D721Med (cell line): ENCODE measurements at places on chromosomes 16 and 17.

DNA sequence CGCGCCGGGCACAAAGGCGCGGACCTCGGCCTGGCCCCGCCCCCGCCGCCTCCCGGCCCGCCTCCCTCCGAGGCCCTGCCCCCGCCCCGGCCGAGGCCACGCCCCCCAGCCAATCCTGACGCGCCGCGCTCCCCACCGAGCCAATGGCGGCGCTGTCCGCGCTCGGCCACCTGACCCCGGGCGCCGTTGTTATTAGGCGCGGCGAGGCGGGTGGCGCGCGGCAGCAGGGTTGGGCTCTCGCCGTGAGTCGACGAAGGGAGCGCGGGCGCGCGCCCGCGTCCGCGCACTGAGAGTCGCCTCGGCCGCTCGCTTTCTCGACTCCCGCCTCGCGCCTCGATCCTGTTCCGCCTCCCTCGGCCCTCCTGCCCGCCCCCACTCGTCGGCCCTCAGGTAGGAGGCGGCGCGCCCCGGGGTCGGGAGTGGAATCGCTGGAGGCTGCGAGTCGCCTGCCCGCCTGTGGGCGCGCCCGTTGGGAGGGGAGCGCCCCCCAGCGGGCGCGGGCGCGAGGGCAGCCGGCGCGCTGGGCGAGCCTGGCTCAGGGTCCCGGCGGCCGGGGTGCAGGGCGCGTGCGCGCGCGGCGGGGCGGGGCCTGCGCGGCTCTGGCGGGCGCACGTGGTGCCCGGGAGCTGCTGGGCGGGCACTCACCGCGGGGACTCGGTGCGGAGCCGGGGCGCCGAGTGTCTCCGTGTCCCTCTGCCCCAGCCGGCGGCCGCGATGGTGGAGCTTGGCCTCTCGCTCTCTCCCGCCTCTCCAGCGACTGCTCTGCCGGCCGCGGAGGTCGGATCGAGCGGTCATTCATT, 405 bp upstream of the CBLN1 start:
- peak; percentile 63 for DNase-seq

DNA sequence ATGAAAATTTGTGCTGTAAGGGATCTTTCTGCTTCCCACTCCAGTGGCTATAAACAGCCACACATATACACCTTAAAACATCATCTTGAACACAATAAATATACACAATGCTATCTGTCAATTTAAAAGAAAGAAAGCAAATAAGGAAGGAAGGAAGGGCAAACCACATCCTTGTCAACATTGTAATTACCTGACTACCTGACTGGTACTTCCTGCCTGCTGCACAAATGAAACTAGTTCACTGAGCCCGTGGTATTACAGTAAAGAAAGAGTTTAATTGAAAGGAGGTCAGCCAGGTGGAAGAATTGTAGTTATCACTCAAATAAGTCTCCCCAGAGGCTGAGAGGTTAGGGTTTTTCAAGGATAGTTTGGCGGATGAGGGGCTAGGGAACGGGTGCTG, 344.4 kb upstream of the ASIC2 start:
- no peak for DNase-seq

DNA sequence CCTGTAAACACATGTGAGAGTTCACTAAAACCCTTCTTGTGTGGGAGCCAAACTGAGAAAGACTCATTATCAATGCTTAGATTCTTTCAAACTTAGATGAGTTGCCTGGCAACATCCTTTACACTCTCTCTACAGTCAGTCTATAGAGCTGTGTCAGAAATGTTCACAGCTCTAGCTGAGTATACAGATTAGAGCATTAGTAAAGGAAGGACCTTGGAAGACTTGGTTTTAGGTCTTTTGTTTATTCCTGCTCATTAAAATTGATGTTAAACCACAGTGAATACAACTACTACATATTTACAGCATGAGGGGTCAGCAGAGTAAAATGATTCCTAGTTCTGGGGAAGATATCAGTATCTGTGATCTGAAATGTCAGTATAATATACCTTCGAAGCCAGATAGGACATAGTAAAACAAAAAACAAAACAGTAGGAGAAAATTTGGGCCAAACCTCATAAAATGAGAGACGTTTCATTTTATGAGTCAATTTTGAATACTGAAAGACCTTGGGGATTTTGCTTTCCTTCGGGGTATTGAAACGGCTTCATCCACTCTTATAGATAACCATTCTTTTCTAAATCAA, 186.0 kb downstream of the TANC2 start:
- DNase-seq: no peak

GRCh38 chr16:23324727-23325126, 22.6 kb downstream of the SCNN1B start:
- DNase-seq: no peak

- DNase-seq: no peak
Measured at GRCh38 chr17:33124871-33125551, 133.4 kb downstream of the SPACA3 start.

DNA sequence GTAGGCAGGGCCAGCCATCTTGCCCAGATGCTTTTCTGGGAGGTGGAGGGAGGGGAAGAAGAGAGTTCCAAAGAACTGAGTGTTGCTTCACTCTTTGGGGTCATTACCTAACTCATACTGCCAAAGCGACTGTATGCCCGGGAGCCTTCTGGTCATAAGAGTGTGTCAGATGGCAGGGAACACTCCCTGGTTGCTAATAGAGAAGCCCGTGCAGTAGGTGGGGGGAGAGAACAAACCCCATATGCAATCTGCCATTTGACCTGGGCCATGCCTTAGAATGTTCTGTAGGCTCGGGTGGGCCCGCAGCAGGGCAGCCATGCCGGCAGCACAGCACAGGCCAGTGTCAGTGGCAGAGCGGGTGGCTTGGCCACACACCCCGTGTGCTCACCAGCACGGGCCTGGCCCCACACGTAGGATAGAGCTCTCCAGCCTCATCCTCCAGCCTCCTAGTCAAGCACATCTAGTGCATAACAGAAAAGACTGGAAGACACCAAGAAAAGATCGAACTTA, 120.5 kb downstream of the SOCS1 start:
- DNase-seq: no peak

DNA sequence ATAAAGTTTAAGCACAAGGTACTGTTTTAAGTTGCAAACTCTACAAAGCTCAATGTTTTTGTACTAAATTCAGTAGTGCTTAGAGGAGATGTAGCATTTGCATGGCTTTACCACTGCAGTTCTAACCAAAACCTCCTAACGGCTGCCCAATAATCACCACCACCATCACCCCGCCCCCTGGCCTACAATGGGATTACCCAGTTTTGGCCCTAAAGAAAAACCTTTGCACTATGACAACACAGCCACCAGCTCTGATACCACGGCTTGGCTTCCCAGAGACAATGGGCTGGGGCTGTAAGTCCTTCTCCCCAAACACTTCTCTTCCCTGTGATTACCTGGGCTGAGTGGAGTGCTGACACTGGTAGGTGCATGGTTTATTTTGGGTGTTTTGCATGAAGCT, 58.4 kb upstream of the MTMR4 start:
- no peak for DNase-seq

DNA sequence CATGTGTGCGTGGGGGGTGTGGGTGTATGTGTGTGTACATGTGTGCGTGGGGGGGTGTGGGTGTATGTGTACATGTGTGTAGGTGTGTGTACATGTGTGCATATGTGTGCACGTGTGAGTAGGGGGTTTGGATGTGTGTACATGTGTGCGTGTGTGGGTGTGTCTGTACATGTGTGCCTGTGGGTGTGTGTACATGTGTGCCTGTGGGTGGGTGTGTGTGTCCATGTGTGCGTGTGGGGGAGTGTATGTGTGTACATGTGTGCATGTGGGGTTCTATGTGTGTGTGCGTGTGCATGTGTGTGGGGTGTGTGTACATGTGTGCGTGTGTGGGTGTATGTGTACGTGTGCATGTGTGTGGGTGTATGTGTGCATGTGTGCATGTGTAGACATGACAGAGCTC, 129.1 kb downstream of the C16orf95 start:
- no peak for DNase-seq

- no peak for DNase-seq
Measured at GRCh38 chr17:80419255-80419654, 4.3 kb downstream of the ENDOV start.

DNA sequence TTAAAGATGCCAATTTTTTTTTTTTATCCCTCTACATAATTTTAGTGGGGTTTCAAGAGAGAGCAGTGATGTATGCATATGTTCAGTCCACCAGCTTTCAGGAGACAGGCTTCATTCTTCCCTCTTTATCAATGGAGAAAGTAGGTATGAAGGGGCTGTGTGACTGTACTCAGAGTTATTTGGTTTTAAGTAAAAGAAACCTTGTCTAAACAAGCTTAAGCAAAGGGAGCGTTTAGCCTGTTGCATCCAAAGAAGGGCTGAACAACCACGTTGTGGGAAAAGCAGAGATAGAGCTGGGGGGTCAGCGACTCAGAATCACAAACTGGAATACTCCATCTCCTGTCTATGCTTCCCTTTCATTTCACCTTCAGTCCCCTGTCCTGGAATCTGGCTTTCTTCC, 50.4 kb upstream of the HAS3 start:
- no peak for DNase-seq

DNA sequence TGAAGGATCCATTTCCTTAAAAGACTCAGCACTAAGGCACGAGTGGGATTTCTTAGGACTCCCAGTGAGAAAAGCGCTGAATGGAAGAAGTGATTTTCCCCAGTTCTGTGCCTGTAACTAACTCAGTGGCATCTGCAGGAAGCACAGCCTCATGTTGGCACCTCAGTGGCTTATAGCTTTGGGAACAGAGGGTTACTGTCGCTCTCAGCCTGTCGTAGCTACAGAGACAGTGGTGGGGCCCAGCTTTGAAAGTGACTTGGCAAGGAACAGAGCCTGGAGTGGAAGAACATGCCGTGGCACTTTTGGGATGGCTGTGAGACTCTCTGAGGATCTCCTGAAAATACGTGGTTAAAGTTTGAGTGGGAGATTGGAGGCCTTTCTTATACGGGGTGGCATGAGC, 242.4 kb upstream of the MYOCD start:
- no peak for DNase-seq

GRCh38 chr17:17987187-17987896, 14.7 kb downstream of the DRC3 start:
- no peak for DNase-seq

GRCh38 chr17:76076765-76077583, 2.0 kb upstream of the ZACN start:
- no peak for DNase-seq

DNA sequence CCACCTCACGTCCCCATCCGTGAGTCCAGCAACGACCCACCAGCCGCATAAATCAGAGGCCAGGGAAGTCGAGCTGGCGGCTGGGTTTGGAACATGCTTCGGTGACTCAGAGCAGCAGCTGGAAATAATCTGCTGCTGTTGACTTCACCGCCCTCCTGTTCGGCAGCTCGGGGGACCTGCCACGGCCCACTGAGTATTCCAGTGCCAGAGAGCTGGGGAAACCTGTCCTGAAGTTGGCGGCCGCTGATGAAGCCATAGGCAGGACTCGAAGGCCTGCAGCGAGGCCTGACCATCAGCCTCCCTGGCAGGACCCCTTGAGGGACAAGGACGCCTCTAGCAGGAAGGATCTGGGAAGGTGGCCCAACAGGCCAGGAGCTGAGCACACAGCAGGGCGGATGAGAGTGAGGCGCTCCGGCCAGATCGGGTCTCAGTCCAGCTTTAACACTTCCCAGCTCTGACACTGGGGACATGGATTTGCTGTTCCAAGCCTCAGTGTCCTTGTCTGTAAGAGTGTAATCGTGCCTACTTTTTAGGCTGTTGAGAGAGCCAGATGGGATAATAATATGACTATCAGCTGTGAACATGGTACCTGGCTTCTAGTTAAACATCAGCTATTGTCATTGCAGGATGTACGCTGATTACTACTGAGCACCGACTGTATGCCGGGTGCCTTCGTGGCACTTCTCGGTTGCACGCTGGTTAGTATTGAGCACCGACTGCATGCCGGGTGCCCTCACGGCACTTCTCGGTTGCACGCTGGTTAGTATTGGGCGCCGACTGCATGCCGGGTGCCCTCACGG, 50.4 kb upstream of the CIBAR2 start:
- DNase-seq: no peak

DNA sequence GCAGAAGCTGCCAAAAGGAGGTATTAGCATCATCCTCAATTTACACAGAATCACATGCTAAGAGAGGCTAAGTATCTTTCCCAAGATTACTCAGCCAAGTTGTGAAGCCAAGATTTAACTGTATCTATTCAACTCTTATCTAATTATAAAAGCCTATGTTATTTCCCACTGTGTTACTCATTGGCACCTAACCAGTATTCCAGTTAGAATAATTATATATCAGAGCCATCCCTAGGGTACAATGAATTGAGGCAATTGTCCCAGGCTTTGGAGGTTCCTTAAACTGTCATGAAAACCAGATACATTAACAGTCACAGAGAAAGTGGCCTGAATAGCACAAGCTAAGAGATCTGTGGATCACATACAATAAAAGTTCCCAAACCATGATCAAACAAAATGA, 10.9 kb upstream of the AMFR start:
- no peak for DNase-seq

- peak; percentile 41 for DNase-seq
Measured at GRCh38 chr17:4304417-4305027, 40.7 kb upstream of the ANKFY1 start.

GRCh38 chr17:13024526-13025257, 6.9 kb upstream of the ELAC2 start:
- no peak for DNase-seq

DNA sequence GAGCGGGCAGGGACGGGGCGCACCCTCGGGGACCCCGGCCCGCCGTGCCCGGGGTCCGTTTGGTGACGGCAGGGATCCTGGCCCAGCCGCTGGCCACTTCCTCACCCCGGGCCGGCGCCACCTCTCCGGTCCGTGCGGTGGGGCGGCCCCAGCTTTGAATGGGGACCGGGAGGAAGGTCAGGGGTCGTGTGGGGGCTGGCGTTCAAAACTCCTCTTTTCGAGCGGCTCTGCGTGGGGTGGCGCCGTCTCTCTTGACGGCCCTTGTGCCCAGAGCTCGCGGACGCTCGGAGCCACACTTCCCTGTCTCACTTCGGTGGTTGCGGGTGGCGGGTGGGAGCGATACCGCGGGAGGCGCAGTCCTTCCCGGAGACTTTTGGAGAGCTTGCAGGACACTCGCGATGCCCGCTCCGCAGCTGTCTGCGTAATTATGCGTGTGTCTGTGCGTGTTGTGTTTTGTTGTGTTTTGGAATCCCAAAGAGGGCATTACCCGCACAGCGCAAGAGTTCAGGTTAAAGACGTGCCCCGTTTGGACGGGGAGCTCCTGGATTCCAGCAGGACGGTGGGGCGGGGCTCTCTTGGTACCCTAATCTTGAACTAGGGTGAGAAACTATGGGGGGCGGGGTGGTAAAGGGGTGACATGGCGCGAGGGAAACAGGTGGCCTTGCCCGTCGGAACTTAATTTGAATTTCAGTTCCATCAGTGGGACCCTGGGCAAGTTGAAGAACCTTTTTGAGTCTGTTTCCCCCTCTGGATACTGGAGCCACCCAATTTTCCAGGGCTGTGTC, 637 bp downstream of the PLCG2 start:
- no peak for DNase-seq

GRCh38 chr16:84086341-84086740, 30.4 kb downstream of the MBTPS1 start:
- no peak for DNase-seq

GRCh38 chr17:13638855-13639458, 37.2 kb upstream of the HS3ST3A1 start:
- no peak for DNase-seq
